HCT116 (cell line): ENCODE measurements at places on chromosomes 2 and 18. TPM values are rescaled to one million over a fixed set of nuclear protein-coding genes. Genes with fewer than 3 reads are reported as not detected.
A peak's percentile ranks its signal among the peaks of the same experiment; 100 is the strongest.

GRCh38 chr2:54755641-54756326, 32.3 kb downstream of the EML6 start:
- H3K4me1 ChIP-seq: peaks cover 10% of the 10 kb centered on the region; the same call in 1 of the 2 replicates
- no peak overlapping the region for H3K4me3 ChIP-seq
- H3K27ac ChIP-seq: no peak overlapping the region
- no peaks in the 10 kb centered on the region for H3K27me3 ChIP-seq
- no peaks in the 10 kb centered on the region for H3K36me3 ChIP-seq

DNA sequence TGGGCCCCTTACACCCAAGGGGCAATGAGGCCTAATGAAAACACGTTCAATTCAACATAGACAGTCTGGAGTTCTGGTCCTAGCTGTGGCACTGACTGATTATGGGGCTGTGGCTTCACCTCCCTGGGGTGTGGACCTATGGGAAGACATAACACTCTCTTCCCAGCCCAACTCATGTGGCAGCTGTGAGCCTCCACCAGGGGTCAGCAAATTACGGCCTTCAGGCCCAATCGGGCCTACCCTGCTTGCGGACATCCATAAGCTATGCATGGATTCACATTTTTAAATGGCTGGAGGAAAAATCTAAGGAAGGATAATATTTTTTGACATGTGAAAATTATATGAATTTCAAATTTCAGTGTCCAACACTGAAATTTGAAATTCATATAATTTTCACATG, 101.3 kb downstream of the LOXHD1 start:
- H3K27ac ChIP-seq: no peak overlapping the region
- H3K4me1 ChIP-seq: no peaks in the 10 kb centered on the region
- no peaks in the 10 kb centered on the region for H3K36me3 ChIP-seq
- no peak overlapping the region for H3K4me3 ChIP-seq

Gene ACKR3
- total RNA-seq: 0.20 TPM

DNA sequence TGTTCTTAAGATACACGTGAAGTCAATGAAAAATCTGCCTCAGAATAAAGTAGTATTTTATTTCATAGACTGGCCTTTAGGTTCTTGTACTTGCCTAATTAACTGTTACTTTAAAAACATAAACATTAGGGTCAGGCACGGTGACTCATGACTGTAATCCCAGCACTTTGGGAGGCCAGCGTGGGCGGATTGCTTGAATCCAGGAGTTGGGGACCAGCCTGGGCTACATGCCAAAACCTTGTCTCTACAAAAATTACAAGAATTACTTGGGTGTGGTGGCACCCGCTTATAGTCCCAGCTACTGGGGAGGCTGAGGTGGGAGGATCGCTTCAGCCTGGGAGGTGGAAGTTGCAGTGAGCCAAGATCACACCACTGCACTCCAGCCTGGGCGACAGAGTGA, 16.0 kb upstream of the SNORC start:
- H3K4me1 ChIP-seq: peaks cover 54% of the 10 kb centered on the region
- peak overlapping the region; percentile 72; the same call in 1 of the 2 replicates for H3K27ac ChIP-seq
- DNase-seq: peak; percentile 78
- H3K4me3 ChIP-seq: no peak overlapping the region

Gene VWA3B
- 0.47 TPM for total RNA-seq

Gene SLC30A3
- total RNA-seq: 20.5 TPM

GRCh38 chr2:28327956-28328922, 64.4 kb upstream of the FOSL2 start:
- no peaks in the 10 kb centered on the region for H3K27me3 ChIP-seq
- DNase-seq: no peak
- peaks cover 29% of the 10 kb centered on the region for H3K4me1 ChIP-seq
- H3K27ac ChIP-seq: no peak overlapping the region
- no peak overlapping the region for H3K4me3 ChIP-seq

DNA sequence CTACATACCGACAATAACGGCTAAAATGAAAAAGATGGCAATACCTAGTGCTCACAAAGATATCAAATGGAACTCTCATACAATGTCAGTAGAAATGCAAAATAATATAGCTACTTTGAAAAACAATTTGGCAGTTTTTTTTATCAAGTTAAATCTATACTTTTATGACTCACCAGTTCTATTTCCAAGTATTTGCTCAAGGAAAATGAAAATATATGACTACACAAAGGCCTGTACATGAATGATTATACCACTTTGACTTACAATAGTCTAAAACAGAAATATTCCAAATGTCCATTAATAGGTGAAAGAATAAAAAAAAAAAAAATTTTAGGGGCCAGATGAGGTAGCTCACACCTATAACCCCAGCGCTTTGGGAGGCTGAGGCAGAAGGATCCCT, 219.8 kb downstream of the ZRANB3 start:
- no peak for DNase-seq
- H3K4me3 ChIP-seq: no peak overlapping the region
- no peak overlapping the region for H3K27ac ChIP-seq

DNA sequence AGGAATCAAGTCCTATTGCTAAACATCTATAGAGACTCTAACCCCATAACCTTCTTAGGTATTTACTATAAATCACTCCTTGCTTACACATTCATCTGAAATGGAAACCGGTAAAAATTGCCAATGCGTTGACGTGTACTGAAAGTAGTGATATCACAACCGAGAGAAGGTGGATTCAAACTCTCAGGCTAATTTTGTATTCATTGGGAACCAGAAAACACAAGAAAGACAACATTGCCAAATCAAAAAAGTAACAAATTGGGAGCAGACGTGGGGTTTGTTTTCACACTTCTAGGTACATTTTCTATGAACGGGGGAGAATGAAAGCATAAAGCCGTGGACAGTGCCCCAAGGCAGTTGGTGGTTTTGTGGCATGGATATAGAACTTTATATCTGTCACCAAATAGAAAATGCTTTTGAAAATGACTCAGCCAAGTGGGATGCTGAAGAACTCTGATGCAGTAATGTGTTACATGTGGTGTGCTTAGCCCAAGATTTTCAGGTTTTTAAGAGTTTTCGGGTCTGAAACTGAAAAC, 155.1 kb upstream of the RASGRP3 start:
- no peaks in the 10 kb centered on the region for H3K27me3 ChIP-seq
- no peak overlapping the region for H3K4me3 ChIP-seq
- DNase-seq: no peak
- H3K27ac ChIP-seq: no peak overlapping the region

- H3K4me3 ChIP-seq: no peak overlapping the region
- no peak for DNase-seq
- H3K27me3 ChIP-seq: no peaks in the 10 kb centered on the region
- H3K27ac ChIP-seq: no peak overlapping the region
These were observed 40.7 kb upstream of the CABLES1 start for GRCh38 chr18:23094411-23095190.

DNA sequence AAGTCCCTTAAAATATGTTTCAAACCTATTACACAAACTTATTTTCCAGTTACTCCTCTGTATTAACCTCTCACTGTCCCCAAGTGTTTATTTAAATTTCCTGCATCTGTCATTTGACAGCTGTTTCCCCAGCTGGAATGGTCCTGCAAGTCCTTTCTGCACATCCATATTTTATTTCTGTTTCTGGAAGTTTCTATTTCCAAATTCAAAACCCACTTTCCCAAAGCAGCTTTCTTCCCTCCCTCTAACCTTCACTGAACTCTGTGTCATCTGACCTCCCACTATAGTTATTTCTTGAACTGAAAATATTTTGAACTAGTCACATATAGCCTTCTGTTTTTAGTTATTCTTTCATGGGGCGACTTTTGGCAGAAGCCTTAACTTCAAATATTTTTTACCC, 459.4 kb upstream of the MC4R start:
- no peaks in the 10 kb centered on the region for H3K36me3 ChIP-seq
- no peaks in the 10 kb centered on the region for H3K4me1 ChIP-seq
- H3K27ac ChIP-seq: no peak overlapping the region
- DNase-seq: no peak
